Right hindlimb (tissue), 1 donor: ENCODE measurements at places on chromosomes 6 and 20.

DNA sequence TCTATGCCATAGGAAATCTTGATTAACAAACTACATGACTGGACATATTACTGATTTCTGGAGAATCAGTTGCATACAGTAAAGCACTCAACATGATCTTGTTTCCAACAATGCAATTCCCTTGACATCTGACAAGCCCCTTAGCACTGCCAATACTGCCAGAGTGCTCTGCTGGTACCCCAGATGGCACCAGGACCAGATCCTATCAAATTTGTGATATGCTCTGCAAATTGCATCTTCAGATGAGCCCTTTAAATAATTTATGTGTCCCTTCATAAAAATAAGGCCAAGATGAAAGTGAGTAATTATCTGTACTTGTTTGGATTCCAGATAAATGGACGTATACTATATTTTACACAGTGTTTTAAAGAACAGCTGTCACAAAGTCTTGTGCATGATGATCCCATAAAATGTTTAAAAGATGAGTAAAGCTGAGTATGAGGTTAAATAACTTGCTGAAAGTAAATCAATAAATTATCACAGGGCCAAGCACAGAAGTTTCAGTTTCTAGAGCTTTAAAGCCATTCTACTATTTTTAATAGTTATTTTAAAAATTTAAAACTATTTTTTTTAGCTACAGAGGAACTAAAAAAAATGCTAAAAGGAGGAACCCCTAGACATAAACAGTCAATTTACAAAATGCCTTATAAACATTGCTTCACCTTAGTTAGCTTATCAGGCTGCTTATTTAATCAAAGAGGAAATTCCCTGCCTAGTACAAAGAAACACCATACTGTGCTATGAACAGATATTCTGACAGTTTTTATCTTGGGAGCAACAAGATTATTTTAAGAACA, 42.1 kb downstream of the NUDT3 start:
- DNase-seq = no peak

- peak; percentile 45 for DNase-seq
Observed at GRCh38 chr6:41021832-41022231, 17.2 kb downstream of the UNC5CL start.

DNA sequence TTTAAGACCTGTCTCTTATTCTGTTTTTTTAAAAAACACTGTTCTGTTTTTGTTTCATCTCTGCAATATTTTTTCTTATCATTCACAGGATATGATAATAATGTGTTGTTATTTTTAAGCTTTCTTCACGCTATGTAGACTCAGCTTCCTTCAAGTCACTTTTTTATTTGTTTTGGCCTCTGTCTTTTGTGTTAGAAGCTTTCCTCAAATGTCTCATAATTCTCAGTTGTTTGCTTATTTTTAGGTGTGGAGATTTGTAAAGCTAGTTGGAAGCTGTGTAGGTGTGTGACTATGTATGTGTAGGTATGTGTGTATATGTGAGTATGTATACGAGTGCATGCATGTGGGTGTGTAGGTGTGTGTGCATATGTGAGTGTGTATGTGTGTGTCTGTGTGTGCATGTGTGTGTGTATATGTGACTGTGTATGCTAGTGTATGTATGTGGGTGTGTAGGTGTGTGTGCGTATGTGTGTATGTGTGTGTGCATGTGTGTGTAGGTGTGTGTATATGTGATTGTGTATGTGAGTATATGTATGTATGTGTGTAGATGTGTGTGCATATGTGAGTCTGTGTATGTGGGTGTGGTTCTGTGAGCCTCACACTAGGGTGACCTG, 16.3 kb upstream of the VEGFA start:
- DNase-seq = no peak

DNA sequence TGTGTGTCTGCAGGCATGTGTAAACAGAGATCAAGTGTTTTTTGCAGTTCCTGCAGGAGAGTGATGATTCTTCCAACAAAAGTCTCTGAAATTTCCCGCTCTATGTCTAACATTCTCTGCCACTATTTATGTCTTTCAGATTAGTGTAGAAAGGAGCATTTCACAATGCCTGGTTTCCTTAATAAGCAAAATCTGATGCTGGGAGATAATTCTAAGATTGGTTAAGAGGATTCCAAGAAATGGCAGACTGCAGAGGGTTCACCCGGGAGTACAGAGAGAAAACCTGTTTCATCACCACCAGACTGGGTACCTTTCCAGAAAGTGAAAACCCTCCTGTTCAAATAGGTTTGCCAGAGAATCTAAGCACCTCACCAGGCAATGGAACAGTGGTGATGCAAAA, 62.7 kb downstream of the FOXC1 start:
- no peak for DNase-seq
